ENCODE measurements at places on chromosomes 13 and 19. TPM values are rescaled to one million over a fixed set of nuclear protein-coding genes. Genes with fewer than 3 reads are reported as not detected.

The SMIM24 gene
- total RNA-seq, result not detected

The ZNF880 gene
- 158 TPM for total RNA-seq

The FSD1 gene
- total RNA-seq, result 38.7 TPM

The C1QTNF9B gene
- total RNA-seq, result 0.41 TPM

The PPP1R12C gene
- total RNA-seq, result 16.7 TPM

The CYP2A6 gene
- not detected for total RNA-seq

The SIGLEC9 gene
- total RNA-seq, result 0.41 TPM

The NCR1 gene
- not detected for total RNA-seq

The MAG gene
- total RNA-seq, result not detected

The FXYD1 gene
- total RNA-seq, result not detected

The IL12RB1 gene
- total RNA-seq, result 0.41 TPM

The THSD1 gene
- total RNA-seq, result 12.2 TPM

The CD177 gene
- 1.2 TPM for total RNA-seq

The CCDC169 gene
- total RNA-seq, result 6.9 TPM

The PGLYRP2 gene
- total RNA-seq, result not detected

The IZUMO4 gene
- 2.9 TPM for total RNA-seq

The DAZAP1 gene
- total RNA-seq, result 43.6 TPM

The SYCN gene
- not detected for total RNA-seq

The DNM2 gene
- total RNA-seq, result 38.3 TPM

The PSG7 gene
- not detected for total RNA-seq

The MBD3L3 gene
- total RNA-seq, result not detected

The ZNF571 gene
- 11.8 TPM for total RNA-seq

The SLC10A2 gene
- under 0.01 TPM for total RNA-seq

The CYP4F2 gene
- total RNA-seq, result not detected

The SYDE1 gene
- 1.2 TPM for total RNA-seq

The CEACAM21 gene
- 1.2 TPM for total RNA-seq

The KLK10 gene
- not detected for total RNA-seq

The LILRA6 gene
- under 0.01 TPM for total RNA-seq

The ZSCAN4 gene
- not detected for total RNA-seq

The MTUS2 gene
- 7.3 TPM for total RNA-seq

The KLF5 gene
- 1.6 TPM for total RNA-seq

The CAPN12 gene
- total RNA-seq, result under 0.01 TPM

The XAB2 gene
- total RNA-seq, result 24.1 TPM

The ZNF763 gene
- total RNA-seq, result 4.5 TPM

The ANKLE1 gene
- total RNA-seq, result 0.82 TPM

The CABP5 gene
- not detected for total RNA-seq

The ZNF221 gene
- total RNA-seq, result 15.9 TPM

The KCNN4 gene
- not detected for total RNA-seq

The OVOL3 gene
- total RNA-seq, result not detected

The SCN1B gene
- 0.82 TPM for total RNA-seq

The CYP2F1 gene
- total RNA-seq, result not detected

The IRGC gene
- not detected for total RNA-seq

The SCEL gene
- total RNA-seq, result 0.41 TPM

The ZNF541 gene
- total RNA-seq, result under 0.01 TPM

The OBI1 gene
- total RNA-seq, result 86.8 TPM

The PDX1 gene
- total RNA-seq, result not detected

The PTH2 gene
- total RNA-seq, result not detected

The ZNF723 gene
- not detected for total RNA-seq

The C19orf85 gene
- not detected for total RNA-seq

The DHPS gene
- total RNA-seq, result 92.9 TPM

The ZNF536 gene
- 22.4 TPM for total RNA-seq

The SERP2 gene
- total RNA-seq, result 26.1 TPM

The ZNF304 gene
- total RNA-seq, result 26.5 TPM

The ZNF208 gene
- 7.3 TPM for total RNA-seq

The ZNF382 gene
- 96.2 TPM for total RNA-seq

Measured in frontal cortex (tissue), 4 donors.